ENCODE measurements at places on chromosomes 11 and 22.

- no peak for DNase-seq
These were observed 42.9 kb upstream of the GLYATL2 start for GRCh38 chr11:58887452-58887851.

DNA sequence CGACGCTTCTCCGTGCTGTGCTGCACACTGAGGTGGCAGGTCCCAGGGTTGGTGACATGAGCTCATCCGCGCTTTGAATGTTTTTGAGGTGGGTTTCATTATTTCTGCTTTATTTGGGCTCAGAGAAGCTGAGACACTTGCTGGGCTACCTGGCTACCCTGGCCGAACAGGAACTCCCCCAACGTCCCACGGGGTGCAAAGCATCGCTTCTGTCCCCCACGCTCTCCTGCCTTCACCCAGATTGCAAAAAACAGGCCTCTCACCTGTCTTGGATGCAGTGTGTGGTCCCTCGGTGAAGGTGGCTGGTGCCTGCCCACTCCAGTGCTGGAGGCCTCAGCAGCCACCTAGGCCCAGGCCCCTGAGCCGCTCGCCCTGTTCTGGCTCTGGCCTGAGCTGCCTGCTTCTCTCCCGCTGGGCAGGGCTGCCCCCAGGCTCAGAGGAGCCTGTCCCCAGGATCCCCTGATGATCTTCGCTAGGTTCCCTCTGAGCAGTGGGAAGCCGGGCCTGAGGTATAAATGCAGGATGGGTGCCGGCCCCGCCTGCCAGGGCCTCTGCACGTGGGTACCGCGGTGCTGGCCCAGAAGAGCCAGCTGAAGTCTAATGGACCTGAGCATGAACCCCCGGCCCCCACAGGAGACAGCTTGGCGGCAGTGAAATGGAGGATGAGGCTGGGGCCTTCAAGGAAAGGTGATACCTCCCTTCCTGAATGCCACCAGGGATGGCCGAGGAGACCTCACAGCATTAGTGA lies 15.8 kb upstream of the MRGPRD start:
- no peak for DNase-seq

DNA sequence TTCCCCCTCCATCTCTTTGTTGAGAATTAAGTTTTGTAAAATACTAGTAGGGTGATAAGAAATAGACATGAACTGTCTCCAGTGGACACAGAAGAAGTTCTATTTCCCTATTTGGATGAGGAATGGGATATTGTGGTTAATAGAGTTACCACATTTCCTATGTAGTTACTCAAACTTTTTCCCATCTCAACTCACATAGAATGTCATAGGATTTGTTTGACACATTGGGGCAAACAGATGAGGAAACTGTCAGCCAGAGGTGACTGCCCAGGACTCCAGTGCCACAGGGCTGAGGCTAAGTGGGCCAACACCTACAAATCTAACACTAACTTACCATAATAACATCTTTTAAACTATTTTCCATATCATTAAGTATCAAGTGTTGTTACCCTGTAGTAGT lies 58.3 kb downstream of the CCDC83 start:
- DNase-seq, result no peak

DNA sequence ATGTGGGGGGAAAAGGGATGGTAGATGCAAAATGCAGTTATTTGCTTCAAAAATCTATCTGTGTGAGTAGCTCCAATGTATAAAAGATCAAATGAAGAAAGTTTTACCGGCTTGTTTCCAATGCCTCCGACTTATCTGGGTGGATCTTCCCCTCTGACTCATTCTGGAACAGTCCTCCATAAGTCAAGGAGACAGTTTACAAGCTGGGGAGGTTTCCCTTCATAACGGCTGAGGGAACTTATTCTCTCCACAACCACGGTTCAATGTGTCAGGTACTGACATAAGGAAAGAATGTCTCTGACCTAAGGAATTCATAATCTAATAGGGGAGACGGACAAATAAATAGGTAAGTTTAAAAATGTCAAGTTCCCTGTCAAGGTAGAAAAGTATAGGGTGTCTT lies 49.7 kb upstream of the BIRC3 start:
- DNase-seq, result no peak

GRCh38 chr22:46349238-46349637 lies 13.7 kb downstream of the TRMU start:
- no peak for DNase-seq

DNA sequence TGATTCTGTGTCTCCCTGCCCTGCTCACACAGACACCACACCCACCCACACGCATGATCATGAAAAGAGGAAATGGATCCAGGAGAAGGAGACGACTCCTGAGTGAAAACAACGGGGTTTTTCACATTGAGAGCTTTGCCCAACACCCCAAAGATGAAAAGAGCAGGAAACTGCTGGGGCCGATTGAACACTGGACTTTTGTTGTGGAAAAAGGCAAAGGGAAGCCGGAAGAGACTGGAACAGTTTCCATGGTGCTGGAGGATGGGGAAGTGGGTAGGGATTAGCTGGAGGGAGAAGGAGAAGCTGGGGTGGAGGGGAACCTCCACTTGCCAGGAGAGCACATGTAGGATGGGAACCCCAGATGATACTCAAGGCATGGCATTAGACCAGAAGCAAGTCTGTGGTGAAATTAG lies 5.2 kb upstream of the SLC43A3 start:
- DNase-seq, result no peak

DNA sequence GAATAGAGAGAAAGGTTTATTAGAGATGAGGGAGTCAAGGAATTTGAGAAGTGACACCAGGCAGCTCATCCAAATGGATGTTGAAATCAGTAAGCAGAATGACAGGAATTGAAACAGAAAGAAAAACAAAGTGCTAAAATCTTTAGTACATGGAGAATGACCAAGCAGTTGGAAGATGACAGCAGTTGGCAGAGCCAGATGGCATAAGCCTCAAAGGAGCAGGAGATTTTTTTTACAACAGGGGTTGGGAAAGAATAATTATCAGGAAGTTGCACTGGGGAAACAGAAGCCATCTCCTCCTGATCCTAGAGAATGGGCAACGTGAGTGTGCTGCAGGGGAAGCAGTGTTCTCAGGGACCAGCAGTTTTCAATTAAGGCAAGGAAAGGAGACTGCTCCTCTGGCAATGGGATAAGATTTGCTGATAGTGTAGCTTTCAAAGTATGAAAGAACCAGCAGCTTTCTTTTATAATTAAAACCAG lies 28.9 kb downstream of the RAB39A start:
- DNase-seq, result no peak

- no peak for DNase-seq
These were observed 9.1 kb downstream of the SF1 start for GRCh38 chr11:64769283-64769682.

DNA sequence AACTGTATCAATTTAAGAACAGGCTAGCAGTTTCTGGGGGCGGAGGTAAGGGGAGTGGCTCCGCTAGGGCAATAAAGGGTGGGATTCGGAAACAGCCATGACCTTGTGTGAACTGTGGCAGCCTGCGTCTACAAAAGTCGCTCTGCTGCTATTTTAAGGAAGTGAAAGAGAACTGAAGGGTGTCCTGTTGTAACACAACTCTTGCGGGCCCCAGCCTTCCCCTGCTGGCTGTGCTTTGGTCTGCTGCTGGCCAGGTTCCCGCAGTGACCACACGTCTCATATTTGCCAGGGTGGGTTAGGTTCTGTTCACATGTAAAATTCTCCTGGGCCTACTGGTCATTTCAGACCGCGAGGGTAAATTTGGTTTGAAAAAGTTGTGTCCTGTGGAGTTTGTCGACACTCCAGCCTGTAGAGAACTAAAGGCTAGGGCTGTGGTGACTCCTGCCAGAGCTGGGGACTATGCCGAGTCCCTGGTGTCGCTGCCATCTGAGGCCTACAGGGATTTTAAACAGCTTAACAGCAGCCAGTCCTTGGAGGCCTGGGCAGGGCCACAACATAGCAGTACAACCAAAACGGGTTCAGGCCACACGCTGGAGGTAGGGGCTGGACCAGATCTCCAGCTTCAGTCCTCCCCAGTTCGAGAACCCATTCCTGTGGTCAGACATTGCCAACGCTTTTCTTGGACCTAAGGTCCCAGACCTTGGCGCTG lies 1.1 kb upstream of the PPFIBP2 start:
- DNase-seq, result no peak

GRCh38 chr11:64357904-64358535 lies 942 bp upstream of the RPS6KA4 start:
- no peak for DNase-seq

GRCh38 chr11:117950301-117950700 lies 21.1 kb upstream of the TMPRSS13 start:
- DNase-seq, result no peak

DNA sequence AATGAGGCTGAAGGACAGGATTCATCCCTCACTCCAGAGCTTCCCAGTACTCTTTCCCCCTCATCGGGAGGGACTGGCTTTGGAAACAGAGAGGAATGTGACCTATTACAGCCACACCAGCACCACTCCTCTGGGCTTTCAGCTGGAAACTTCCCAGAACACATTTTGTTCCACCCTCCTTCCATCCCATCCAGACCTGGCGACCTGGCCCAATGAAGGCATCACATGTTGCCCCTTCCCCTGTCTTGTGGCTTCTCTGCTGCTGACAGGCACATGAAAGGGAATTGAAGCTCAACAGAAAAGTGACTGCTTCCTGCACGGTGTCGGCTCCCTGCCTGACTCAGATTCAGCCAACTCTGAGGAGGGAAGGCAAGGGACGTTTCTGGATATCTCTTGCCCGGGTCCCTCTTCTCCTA lies 19.1 kb downstream of the IRAG1 start:
- DNase-seq, result no peak

GRCh38 chr11:76371170-76371569 lies 9.8 kb downstream of the THAP12 start:
- DNase-seq, result no peak

GRCh38 chr11:107998761-107999160 lies 9.9 kb upstream of the CUL5 start:
- DNase-seq, result no peak

- no peak for DNase-seq
These were observed 137.7 kb downstream of the FEZ1 start for GRCh38 chr11:125358254-125358840.

DNA sequence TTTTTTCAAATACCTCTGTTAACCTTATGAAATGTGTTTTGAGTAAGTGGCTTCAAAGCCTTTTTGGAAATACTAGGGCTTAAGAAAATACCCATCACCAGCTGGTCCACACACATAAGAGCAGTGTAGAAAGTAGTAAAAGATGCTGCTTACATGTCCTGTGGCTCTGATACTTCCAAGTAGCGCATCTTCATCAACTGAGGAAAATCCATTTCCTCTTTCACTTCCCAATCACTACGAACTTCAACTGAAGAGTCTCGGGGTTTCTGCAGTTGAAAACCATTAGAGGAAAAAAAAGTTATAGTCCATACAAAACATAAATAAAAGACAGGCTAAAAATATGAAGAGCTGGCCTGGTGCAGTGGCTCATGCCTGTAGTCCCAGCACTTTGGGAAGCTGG lies 8.5 kb downstream of the EIF3D start:
- DNase-seq, result no peak

GRCh38 chr11:115391160-115391559 lies 113.1 kb downstream of the CADM1 start:
- DNase-seq, result no peak

DNA sequence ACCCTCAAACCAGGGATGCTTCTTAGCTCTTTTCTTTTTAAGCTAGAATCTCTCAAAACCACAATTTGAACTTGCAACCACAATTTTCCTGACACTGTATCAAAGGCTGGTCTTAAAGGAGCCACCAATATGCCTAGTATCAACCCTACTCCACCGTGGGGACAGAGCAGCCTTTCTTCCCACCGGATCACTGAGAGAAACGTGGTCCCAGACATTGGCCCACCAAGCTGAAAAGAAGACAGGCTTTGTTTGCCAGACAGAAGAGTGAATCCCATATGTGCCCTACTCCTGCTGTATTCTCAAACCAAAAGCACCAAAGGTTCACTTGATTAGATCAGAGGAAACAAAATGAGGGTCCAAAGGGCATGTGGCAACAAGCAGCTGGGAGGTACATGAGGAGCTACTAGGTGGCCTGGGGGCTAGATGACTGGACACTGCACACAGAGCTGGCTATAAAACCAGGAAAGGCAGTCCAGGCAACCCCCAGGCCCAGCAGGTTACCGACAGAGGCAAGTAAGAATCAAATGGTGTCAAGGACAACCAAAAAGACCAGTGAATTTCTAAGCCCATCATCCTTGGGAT lies 3.6 kb upstream of the VWCE start:
- no peak for DNase-seq

- DNase-seq, result no peak
These were observed 103.1 kb downstream of the SNX19 start for GRCh38 chr11:130813196-130813595.

DNA sequence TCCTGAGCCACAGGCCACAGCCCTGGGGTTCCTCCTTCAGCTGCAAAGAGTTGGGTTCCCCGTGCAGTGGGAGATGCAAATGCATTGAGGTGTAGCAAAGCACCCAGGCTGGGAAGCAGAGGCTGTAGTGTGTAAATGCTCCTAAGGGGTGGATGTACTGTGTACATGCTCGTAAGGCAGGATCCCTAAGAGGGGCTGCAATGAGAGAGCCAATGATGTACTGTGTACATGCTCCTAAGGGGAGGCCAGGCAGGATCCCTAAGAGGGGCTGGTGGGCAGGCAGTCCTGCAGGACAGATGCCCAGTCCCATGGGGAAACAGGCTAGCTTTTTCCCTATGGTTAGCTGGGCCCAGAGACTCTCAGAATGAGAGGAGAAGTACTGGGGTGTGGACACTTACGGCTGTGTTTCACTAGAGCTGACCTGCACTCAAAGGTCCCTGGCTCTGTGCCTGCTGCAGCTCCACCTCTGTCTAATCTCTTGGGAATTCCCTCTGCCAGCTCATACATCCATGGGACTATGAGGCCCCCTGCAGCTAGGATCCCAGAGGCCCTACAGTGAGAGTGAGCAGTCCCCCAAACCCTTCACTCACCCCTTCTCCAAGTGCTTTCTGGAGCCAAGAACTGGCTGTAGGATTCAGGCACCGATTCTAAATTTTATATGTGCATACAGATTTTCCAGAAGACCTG lies 261.9 kb upstream of the LUZP2 start:
- DNase-seq, result no peak

- DNase-seq, result no peak
These were observed 11.2 kb upstream of the PAX6 start for GRCh38 chr11:31822175-31822926.

- no peak for DNase-seq
These were observed 115.9 kb upstream of the CCDC179 start for GRCh38 chr11:22976146-22976545.

DNA sequence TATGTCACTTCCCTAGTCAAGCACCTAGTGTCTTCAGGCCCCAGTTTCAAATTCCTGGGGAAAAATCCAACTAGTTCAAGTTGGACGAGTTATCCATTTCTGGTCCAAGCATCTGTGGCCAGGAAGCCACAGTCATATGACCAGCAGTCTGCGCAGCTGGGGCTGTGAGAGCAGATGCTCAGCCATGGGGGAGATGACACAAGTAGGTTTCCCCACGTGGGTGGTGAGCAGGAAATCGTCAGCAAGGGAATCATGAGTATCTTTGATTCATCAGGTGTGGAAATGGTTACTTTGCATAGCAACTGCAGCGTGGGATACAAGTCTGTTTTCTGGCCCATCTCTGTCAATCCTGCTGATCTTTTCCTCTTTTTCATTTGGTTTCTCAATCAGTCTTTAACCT lies 185.3 kb downstream of the C11orf91 start:
- peak; percentile 0 for DNase-seq

GRCh38 chr11:118232659-118233058 lies 7.8 kb upstream of the JAML start:
- no peak for DNase-seq

GRCh38 chr11:3173795-3174194 lies 8.7 kb upstream of the OSBPL5 start:
- DNase-seq, result no peak

GRCh38 chr22:47808886-47809620 lies 1046.6 kb downstream of the TBC1D22A start:
- DNase-seq, result no peak
